ENCODE measurements at places on chromosomes 1 and 21. TPM values are rescaled to one million over a fixed set of nuclear protein-coding genes. Genes with fewer than 3 reads are reported as not detected.

The CLDN17 gene
- total RNA-seq, result not detected

The NCAM2 gene
- total RNA-seq, result not detected

The CLIC6 gene
- total RNA-seq, result 0.09 TPM

The LRRC38 gene
- total RNA-seq, result not detected

The ODR4 gene
- total RNA-seq, result 17.5 TPM

Measured in A549 treated with RU486 at 1 μM for 4 hours (cell line).